Lung microvascular endothelial cell (primary cell): ENCODE measurements at places on chromosomes 4 and X. TPM values are rescaled to one million over a fixed set of nuclear protein-coding genes. Genes with fewer than 3 reads are reported as not detected.

Gene RAB33A
- total RNA-seq = 0.40 and 0.44 TPM in 2 replicates

Gene F8A3
- total RNA-seq = 0.44 and 0.60 TPM in 2 replicates

Gene C1QTNF7
- not detected in 2 replicates for total RNA-seq

Gene IL3RA
- 15.5 and 19.6 TPM in 2 replicates for total RNA-seq

Gene ZFYVE28
- total RNA-seq = 1.8 and 2.6 TPM in 2 replicates

Gene FAM184B
- total RNA-seq = not detected in 2 replicates

Gene RHOXF1
- total RNA-seq = not detected in 2 replicates

Gene CSAG3
- total RNA-seq = not detected in 2 replicates

Gene PLAC1
- total RNA-seq = under 0.01 TPM in 1 of 2 replicates, not detected in the other
